ENCODE measurements at places on chromosomes 7 and 10.

GRCh38 chr7:141974831-141975230 lies 1.3 kb upstream of the TAS2R38 start:
- peak; percentile 36 for DNase-seq

GRCh38 chr10:36188461-36188860 lies 546.4 kb upstream of the FZD8 start:
- no peak for DNase-seq

GRCh38 chr7:142012825-142013511 lies 17.3 kb downstream of the MGAM start:
- no peak for DNase-seq

DNA sequence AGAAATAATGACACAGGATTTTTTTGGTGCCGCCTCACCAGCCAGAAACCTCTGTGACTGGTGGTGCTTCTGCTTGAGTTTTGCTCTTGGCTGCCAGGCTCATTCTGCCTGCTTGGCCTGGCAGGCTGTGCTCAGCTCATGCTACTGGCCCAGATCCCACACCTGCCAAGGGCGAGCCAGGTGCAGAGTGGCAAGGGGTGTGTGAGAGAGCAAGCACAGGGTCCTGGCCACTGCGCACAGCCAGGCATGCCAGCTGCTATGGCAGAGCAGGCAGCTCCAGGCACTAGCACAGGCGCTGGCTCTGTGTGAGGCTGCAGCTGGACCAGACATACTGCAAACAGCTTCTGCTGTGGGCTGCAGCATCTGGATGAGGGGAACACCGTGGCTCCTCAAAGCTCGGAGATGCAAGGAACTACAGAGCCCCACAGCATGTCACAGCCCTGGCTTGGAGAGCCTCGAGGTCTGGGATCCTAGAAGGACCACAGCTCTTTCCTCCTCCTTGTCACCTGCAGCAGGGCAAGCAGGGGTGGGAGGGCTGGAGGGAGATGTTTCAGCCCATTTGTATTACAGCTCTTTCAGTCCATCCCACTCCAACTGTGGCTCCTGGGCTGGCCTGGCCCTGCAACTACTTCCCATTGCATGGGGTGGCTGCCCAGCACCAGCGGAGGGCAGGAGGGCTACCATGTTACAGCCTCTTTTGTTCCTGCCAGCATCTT lies 313.4 kb upstream of the SEMA3C start:
- no peak for DNase-seq

DNA sequence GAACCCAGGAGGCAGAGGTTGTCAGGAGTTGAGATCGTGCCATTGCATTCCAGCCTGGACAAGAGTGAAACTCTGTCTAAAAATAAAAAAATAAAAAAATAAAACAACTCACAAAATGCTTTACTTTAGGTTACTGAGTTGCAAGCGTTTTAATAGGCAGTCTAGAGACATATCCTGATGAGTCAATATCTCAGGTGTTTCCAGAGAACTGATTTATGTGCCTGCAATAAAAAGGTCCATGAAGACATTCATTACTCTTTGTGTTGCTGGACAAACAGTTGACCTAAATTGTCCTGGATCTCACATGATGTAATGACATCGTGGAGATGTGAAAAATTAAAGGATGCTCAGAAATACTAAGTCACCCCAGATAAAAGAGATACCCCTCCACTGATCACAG lies 31.5 kb downstream of the CDNF start:
- no peak for DNase-seq

GRCh38 chr7:30412782-30413504 lies 65.6 kb downstream of the NOD1 start:
- peak; percentile 87 for DNase-seq

DNA sequence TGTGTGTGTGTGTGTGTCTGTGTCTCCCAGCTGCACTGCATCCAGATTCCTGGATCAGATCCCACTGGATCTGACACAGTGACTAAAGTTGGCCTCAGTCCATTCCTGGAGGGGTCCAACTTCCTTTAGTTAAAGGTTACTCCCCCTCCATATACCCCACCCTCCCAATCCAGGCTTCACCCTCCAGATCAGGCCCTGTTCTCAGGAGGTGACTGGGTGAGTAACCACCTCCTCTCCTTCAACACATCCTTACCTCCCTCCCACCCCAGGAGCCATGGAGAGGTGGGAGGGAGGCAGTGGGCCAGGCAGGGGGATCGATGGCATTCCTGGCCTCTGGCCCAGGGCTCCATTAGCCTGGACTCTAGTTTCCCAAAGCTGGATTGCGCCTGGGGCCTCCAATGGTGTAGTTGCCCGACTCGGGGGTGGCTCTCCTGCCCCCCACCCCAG lies 11.3 kb downstream of the KCNIP2 start:
- no peak for DNase-seq

DNA sequence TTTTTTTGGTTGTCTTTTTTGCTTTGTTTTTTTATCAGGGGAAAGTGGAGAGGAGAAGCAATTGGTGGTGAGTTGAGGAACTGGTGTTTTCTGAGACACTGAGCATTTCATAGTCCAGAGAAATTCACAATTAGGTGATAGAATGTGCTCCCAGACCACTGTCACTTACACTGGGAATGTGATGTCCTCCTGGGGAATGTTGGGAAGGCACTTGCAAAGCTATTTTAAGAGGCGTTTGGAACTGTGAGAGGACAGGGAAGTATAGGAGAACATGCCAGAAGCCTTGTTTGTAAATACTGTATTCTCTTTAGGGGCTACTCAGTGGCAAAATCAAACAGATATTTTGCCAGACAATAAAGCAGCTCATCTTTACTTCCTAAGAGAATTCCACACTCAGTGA lies 16.0 kb downstream of the CHRM2 start:
- no peak for DNase-seq
